Vagina (tissue), 2 donors: ENCODE measurements at places on chromosomes 11 and 22.

GRCh38 chr11:129767827-129768226 lies 47.8 kb upstream of the TMEM45B start:
- no peak for DNase-seq
- no peak overlapping the region for H3K4me3 ChIP-seq
- H3K27me3 ChIP-seq: no peaks in the 10 kb centered on the region
- no peaks in the 10 kb centered on the region for H3K36me3 ChIP-seq
- no peak overlapping the region for H3K27ac ChIP-seq

DNA sequence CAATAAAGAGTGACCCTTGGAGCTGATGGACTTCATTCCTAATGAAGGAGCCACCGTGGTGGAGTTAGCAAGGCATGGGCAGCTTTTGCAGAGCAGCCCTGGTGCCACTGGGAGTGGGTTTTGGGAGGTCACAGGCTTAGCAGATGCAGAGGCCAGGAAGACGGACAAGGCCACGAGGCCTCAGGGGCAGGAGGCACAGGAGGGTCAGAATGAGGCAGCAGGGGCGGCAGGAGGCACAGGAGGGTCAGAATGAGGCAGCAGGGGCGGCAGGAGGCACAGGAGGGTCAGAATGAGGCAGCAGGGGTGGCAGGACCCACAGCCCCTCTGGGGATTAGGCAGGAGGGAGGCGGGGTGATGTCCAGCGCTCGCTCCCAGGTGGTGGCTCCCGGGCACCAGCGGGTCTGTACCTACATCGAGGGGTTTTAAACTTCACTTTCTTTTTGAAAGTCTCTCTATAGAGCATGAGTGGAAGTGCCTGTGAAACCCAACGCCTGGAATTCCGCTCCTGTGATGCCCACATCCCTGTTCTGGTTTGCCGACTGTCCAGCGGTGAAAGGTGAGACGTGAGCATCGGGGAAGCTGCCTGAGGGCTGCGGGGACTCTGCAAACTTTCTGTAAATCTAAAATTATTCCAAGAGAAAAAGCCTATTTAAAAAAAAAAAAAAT lies 521.6 kb downstream of the BRD1 start:
- H3K36me3 ChIP-seq: no peaks in the 10 kb centered on the region
- H3K27me3 ChIP-seq: no peaks in the 10 kb centered on the region
- no peak overlapping the region for H3K27ac ChIP-seq
- DNase-seq: no peak
- H3K4me1 ChIP-seq: no peaks in the 10 kb centered on the region
- H3K4me3 ChIP-seq: no peak overlapping the region

- DNase-seq: no peak
- no peaks in the 10 kb centered on the region for H3K36me3 ChIP-seq
- no peaks in the 10 kb centered on the region for H3K4me1 ChIP-seq
- no peaks in the 10 kb centered on the region for H3K27me3 ChIP-seq
- no peak overlapping the region for H3K4me3 ChIP-seq
These were observed 52.5 kb downstream of the TRIM44 start for GRCh38 chr11:35714882-35715627.

- peak overlapping the region; percentile 100 for H3K27ac ChIP-seq
- DNase-seq: no peak
- H3K27me3 ChIP-seq: no peaks in the 10 kb centered on the region
- H3K4me1 ChIP-seq: peaks cover 49% of the 10 kb centered on the region
- H3K4me3 ChIP-seq: peak overlapping the region; percentile 95
These were observed 76.4 kb upstream of the PPARA start for GRCh38 chr22:46073683-46074504.
